Frontal cortex (tissue), 4 donors: ENCODE measurements at places on chromosomes 12 and 14.

- no peak for DNase-seq
These were observed 52.7 kb downstream of the SMOC1 start for GRCh38 chr14:69931960-69932359.

DNA sequence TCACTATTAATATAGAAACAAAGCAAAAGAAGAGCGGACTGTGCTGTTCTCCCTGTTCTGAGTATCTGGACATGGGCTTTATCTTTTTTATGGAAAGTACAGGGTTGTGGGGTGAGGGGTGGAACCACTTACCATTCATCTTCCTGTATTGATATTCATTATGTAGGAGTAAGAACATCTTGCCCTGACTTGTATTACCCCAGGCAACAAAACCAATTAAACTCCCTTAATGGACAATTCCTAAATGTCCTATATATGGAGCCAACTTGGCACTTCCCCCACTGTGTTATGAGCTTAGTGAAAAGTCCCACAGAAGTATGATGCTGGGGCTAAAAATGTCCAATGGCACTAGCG is 139.9 kb upstream of the KRR1 start:
- DNase-seq = no peak

- DNase-seq = no peak
These were observed 1.0 kb downstream of the DNAJC14 start for GRCh38 chr12:55828357-55828756.

GRCh38 chr12:117284140-117284539 is 77.3 kb downstream of the NOS1 start:
- DNase-seq = no peak

DNA sequence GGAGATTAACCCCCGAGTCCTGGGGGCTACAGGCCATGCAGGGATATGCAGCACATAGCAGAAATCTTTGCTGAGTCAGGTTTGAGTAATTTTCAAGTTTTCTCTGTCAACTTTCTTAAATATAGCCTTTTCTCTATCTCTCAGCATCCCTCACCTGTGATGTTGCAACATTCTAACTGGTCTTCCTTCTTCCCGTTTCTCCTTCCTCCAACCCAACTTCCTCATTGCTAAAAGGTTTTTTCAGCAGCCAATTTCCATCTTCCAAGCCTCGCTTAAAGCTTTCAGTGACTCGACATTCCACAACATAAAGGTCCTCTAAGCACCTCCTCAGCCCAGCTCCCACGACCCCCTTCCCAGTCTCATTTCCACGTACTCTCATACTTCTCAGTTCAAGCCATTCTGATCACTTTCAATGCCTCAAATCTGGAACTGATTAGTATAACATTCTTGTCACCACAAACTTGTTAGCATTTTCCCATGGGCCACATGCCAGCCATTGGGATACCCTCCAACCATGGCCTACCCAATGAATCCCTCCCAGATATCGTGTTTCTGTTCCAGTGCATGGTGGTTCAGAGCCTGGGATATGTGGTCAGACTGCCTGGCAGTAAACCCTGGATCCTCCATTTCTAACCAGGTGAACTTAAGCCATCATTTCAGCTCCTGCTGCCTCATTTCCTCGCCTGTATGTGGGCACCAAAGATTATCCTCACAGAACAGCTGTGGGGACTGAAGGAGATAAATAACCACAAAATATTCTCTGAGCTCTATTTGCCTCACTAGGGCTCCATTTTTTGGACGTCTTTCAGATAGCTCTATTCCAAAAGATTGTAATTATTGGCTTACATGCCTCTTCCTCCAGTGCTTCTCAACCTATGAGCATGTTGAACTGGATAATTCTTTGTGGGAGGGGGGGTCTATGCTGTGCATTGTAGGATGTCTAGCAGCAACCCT is 65.8 kb downstream of the KCNK10 start:
- no peak for DNase-seq

- DNase-seq = no peak
These were observed 108.8 kb downstream of the CRACR2A start for GRCh38 chr12:3644104-3644503.
